ENCODE measurements at places on chromosomes 16 and 17.

- DNase-seq = no peak
Observed at GRCh38 chr16:50497592-50497991, 50.6 kb upstream of the NKD1 start.

GRCh38 chr16:85363881-85364280 lies 249.2 kb upstream of the GSE1 start:
- DNase-seq = no peak

GRCh38 chr17:66341462-66341861 lies 39.0 kb downstream of the PRKCA start:
- DNase-seq = no peak

DNA sequence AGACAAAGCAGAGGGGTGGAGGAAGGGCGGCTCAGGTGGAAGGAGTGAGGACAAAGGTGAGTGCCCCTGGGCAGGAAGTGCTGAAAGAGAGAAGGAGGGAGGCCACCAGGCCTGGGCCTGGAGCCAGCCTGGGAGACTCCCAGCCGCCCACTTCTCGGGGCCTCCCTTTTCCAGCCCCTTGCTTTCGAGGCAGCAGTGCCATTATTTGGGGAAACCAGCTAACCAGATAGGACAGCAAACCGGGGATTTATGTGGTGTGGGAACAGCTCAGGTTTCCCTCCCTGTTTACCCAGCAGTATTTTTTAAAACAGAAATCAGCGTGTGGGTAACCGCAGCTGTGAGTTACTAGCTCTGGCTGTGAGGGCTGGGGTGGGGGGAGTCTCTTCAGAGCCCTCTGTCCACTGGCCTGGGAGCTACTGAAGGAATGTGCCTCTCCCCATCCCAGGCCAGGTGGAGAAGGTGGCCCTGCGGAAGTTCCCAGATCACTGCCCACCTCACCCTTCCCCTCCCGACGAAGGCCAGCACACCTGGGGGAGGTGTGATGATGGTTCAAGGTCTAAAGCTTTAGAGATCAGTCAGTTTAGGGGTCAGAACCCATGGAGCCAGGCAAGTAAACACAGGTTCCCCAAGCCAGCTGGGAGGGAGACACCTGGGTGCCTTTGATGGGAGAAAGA lies 8.4 kb upstream of the MEOX1 start:
- no peak for DNase-seq

DNA sequence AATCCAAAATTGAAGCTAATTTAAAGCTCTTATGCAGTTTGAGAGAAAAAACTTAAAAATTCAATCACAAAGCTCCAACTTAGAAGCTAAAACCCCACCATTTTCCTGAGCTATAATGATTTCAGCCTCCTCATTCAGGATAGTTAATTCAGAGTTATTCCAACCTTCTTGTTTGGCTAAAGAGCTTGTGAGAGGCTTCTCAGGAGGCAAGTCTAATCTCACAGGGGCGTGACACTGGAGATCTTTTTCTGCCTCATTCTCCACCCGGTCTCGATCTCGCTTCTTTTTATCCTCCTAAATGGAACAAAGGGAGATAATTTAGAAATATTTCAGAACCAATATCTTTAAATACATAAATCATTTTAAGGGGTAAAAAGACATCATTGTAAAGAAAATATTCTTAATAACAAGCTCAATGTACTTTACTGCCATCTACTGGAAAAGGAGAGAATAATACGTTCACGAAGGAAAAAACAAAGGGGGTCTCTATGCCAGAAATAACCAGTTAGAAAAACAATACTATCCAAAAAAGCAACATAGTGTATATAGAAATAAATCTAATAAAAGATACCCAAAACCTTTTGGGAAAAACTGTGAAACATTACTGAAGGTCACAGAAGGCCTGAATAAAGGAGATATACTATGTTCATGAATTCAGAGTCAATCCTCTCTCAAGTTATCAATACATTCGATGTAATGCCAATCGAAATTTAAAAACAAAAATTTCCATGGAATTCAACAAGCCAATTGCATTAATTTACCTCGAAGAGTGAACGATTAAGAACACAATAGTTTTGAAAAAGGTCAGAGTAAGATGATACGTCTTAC lies 13.9 kb downstream of the BRD7 start:
- DNase-seq = no peak

DNA sequence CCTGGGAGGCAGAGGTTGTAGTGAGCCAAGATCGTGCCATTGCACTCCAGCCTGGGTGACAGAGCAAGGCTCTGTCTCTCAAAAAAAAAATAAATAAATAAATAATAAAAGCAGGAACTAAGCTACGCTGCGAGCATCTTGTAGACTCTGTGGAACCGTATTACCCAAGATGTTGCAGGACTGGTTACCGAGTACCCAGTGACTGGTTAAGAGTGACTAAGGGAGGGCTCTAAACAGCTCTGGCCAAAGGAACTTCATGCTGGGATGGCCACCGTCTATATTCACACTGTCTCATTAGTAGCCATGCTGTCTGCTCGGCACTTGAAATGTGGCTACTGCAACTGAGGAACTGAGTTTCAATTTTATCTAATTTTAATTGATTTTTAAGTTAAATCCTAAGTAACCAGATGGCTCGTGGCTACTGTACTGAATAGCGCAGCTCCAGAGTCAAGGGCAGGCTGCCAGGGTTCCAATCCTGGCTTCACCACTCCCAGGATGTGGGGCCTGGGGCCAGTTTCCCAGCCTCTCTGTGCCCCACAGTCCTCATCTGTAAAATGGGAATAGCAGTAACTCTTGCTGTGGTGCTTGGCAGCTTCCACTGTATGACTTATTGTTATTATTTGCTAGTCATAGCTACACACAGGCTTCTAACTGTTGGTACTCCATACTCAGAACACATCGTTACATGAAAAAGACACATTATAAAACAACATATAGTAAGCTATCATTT lies 3.0 kb downstream of the NTAN1 start:
- no peak for DNase-seq

DNA sequence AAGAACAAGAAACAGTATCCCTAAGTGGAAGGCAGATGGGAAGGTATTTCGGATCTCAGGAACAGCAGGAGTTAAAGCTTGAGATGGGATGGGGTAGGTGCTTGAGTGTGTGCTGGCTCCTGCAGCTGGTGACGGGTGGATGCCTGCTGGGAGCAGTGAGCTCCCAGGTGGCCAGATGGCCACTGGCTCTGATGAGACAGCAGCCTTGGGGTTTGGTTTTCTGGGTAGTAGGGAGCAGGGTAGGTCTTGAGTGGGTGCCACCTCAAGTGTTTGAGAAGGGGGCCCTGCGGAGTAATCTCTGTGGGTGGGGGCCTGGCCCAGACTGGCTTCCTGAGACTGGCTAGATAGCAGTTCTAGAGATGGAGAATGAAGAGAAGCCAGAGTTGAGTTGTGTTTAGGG lies 10.3 kb downstream of the EPN2 start:
- peak; percentile 48 for DNase-seq

DNA sequence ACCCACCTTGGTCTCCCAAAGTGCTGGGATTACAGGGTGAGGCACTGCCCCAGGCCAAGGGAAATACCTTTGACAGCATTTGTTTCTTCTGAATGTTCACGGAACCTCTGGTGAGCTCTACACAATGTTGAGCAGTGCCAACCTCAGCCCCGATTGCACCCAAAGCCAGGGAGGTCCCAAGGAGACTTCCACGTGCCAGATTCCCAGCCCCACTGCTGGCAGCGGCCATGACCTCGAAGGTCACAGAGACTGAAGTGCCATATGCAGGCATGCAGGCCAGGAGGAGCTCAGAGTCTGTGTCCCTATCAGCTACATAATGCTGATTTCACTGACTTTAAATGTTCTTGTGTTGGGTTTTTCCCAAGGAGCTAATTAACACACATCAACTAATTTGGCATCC lies 226.4 kb upstream of the FOXF1 start:
- DNase-seq = no peak

- DNase-seq = no peak
Observed at GRCh38 chr16:73544826-73545225, 496.9 kb upstream of the ZFHX3 start.

- no peak for DNase-seq
Observed at GRCh38 chr16:5065326-5065725, 430 bp downstream of the C16orf89 start.

DNA sequence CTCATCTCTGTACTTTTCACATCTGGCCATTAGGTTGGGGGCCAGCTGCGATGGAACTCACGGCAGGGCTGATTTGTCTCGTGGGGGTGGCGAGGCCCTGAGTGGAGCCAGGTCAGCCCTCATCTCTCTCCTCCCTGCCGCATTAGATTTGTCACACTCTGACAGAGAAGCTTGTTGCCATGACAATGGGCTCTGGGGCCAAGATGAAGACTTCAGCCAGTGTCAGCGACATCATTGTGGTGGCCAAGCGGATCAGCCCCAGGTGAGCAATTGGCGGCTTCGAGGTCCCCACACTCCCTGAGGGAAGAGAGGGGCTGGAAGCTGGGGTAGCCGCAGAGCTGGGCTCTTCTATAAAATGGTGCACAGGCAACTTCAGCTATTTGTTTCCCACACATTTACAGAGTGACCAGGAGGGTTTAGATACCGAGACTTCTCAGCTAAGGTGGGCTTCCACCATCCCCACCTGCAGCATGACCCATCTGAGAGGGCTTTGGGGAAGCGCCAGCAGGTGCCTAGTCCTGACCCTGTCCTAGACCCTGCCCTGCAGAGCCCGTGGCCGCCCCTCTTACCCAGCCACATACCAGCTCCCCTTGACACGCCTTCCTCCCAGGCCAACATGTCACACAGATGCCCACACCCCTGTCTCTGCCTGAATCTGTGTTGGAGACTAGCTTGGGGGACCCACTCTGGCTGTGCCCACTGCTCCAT lies 8.4 kb downstream of the TMEM98 start:
- no peak for DNase-seq

GRCh38 chr17:77792626-77793025 lies 165.9 kb upstream of the TNRC6C start:
- DNase-seq = no peak

- no peak for DNase-seq
Observed at GRCh38 chr16:49019831-49020230, 261.8 kb downstream of the CBLN1 start.

GRCh38 chr17:6831661-6832263 lies at the start of gene TEKT1:
TEKT1 (minus strand) TSS chr17:6831729; CDS start chr17:6830376, 1,353 bp downstream.
- peak; percentile 36 for DNase-seq

GRCh38 chr17:45992904-45993303 lies 6.1 kb upstream of the STH start:
- no peak for DNase-seq

- DNase-seq = no peak
Observed at GRCh38 chr16:48608452-48608851, 1.5 kb downstream of the N4BP1 start.

- no peak for DNase-seq
Observed at GRCh38 chr16:81241706-81242105, 3.2 kb downstream of the BCO1 start.

GRCh38 chr16:31036691-31037090 lies 3.3 kb downstream of the STX4 start:
- DNase-seq = no peak

- DNase-seq = peak; percentile 74
Observed at GRCh38 chr17:34542700-34543336, 36.6 kb upstream of the TMEM132E start.

DNA sequence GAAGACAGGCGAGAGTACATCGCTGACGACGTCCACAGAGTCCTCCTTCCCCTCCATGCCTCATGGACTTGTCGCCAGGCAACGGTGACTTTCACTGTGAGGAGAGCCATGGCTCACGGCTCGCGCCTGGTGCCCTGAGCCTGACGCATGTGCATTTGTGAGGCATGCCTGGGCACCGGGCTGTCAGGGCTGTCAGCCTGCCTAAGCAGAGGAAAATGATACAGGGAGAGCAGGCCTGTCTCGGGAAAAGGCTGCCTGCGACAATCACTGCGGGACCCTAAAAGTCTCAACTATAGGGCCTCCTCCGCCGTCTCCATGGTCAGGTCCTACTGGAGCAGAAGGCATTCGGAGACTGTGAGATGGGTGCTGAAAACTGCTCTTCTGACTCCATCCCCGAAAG lies 135.5 kb upstream of the WSB1 start:
- peak; percentile 12 for DNase-seq

DNA sequence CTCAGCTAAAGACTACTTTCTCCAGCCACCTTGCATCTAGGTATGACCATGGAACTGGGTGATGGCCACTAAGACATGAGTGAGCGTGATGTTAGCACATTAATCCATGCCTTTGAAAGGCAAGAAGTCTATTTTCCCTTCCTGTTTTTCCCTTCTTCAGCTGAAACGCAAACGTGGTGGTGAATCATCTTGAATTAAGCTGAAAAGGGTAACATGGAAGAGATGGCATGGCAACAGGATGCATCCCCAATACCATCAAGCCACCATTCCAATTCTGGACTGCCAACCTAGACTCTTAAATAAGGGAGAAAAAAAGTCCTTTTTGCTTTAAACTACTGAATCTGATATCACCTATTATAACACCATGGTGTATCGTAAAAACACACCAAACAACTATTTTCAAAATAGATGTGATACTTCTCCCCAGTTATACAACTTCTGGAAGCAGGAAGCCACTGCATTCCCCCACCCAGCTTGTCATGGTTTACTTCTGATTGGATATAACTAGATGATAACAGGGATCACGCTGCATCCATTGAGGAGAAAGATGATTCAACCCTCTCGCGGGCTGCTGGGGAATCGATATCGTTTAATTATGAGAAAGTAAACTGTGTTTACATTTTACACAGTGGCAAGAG lies 368.6 kb downstream of the CDH13 start:
- no peak for DNase-seq

DNA sequence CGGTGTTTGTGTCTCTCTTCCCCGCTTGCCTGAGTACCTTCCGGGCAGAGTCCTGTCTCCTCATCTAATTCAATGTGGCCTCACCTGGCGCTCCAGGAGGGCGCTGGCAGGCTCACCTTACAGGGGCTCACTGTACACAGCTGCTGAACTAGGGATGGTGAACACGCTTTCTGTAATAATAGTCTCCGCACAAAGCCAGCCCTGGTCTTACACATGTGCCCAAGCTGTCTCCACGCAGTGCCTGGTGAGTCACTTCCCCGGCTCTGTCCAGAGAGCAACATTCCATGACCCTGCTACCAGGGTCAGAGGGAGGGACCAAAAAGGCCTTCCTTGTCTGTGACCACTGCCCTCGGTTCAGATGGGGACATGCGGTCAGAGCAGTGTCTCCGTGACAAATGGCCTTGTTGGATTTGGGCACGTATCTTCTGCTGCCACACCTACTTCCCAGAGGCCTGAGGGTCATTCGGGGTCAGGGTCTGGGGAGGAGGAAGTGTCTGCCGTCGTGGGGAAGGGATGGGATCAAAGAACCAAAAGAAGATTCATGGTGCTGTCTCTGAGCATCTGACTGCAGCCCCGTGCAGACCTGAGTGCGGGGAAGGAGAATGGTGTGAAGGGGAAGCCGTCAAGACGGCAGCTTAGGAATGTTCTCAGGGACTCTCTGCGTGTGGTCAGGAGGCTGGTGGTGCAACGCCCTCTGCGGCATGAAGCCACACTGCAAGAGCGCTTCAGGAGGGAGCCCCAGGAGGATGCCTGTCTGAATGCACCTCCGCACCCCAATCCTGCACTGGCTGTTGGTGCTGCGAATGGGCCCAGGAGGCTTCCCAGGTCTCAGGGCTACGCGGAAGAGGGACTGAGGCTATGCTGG lies 68.8 kb downstream of the IL21R start:
- no peak for DNase-seq

DNA sequence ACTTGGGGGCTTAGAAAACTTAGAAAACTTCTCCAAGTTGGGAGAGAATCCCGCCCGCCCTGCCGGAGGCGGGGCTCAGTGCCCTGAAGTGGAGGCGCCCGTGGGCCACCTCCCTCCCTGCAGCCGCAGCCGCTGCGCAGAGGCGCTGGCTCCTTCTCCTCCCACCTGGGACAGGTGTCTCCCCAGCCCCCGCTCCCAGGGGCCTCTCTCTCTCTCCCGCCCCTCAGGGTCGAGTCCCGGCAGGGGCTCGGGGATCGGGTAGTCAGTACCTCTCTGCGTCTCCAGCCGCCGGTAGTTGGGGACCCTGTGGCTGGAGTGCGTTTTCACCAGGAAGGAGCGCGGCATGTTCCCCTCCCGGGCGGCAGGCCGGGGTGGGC lies 257 bp downstream of the SNAI3 start:
- DNase-seq = no peak
